Caco-2 (cell line): ENCODE measurements at places on chromosomes 7 and 10. TPM values are rescaled to one million over a fixed set of nuclear protein-coding genes. Genes with fewer than 3 reads are reported as not detected.

FIS1 gene
- 97.9 and 99.9 TPM in 2 replicates for total RNA-seq

DNA sequence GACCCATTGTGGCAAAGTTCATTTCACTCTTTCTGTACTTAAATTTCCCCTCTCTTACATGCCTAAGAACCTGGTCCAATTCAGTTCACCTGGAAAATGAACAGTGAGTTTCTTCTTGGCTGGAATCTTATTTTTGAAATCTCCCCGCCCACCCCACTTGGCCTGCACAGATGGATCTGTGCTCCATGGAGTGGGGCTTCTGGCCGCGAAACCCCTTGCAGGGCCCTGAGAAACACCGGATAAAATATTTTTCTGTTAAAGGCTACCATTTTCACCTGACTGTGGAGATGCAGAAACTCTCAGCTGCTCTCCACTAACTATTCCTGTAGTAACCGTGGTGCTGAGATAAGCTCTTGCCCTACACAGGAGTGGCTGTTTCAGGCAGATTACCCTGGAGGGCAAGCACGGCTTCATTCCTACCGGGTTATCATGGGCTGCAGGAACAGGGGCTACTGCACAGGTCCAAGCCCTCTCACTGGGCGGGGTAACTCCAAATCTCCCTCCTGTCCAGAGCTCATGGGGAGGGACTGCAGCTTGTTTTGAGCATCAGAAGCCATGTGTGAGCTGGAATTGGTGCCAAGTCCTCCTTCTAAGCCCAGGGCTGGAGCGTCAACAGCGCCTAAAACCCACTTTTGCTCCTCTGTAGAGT is 118.9 kb downstream of the PRPF18 start:
- DNase-seq = peak; percentile 71

GRCh38 chr7:4655311-4655710 is 26.8 kb upstream of the FOXK1 start:
- no peak for DNase-seq

DNA sequence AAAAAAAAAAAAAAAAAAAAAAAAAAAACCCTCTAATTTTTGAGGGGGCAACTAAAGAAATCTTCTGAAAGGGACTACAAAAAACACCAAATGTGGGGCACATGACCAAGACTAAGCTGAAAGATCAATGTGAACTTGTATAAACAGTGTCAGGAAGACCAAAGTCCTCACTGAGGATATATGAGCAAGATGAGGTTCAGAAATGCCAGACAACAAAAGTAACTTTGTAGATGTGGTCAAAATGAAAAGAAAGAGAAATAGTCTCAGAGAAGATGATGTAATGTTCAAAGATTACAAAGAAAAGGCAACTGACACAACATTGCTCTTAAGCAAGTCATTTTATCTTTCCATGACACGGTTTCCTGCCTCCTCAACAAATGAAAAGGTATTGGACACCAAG is 48.7 kb upstream of the PTPRZ1 start:
- no peak for DNase-seq

- no peak for DNase-seq
Measured at GRCh38 chr10:94010886-94011285, 17.2 kb downstream of the PLCE1 start.

DNA sequence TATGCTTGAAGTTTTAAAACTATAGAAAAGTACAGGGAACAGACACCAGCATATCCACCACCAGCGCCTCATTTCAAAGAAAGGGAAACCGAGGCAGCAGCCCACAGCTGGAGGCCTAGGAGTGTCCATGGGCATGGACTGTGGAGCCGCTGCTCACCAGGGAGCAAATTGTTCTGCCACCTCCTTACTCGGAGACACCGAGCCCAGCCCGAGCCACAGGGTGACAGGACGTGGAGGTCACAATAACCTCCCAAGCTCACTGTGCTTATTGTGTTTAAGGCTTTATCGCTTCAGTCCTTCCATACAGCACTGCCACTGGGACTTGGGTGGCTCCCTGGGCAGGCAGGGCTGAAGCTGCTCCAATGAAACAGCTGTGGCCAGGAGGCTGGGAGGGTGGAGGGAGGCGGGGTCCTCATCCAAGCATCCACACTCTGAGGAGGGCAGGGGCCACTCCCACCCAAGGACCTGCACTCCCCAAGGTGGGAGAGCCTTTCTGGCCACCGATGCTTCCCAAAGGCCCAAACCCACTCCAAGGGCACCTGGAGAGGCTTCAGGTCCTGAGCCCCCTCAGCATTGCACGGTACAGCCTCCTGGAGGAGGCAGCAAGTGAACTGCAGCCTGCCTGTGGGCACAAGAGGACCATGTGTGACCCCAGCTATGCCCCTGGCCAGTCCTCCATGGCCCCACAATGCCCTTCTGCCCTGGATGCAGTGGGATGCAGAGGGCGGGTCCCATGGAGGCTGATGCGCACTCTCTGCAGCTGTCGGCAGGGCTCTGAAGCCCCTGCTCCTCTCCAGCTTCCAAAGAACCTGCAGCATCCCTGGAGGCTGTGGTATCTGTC is 38.7 kb upstream of the RET start:
- no peak for DNase-seq
